CD4-positive, alpha-beta memory T cell (primary cell): ENCODE measurements at places on chromosomes 13 and 19. TPM values are rescaled to one million over a fixed set of nuclear protein-coding genes. Genes with fewer than 3 reads are reported as not detected.

ZNF888 gene
- 11.4 TPM for total RNA-seq

SHISA2 gene
- 0.36 TPM for total RNA-seq

ZNF491 gene
- total RNA-seq = 2.0 TPM

DNA sequence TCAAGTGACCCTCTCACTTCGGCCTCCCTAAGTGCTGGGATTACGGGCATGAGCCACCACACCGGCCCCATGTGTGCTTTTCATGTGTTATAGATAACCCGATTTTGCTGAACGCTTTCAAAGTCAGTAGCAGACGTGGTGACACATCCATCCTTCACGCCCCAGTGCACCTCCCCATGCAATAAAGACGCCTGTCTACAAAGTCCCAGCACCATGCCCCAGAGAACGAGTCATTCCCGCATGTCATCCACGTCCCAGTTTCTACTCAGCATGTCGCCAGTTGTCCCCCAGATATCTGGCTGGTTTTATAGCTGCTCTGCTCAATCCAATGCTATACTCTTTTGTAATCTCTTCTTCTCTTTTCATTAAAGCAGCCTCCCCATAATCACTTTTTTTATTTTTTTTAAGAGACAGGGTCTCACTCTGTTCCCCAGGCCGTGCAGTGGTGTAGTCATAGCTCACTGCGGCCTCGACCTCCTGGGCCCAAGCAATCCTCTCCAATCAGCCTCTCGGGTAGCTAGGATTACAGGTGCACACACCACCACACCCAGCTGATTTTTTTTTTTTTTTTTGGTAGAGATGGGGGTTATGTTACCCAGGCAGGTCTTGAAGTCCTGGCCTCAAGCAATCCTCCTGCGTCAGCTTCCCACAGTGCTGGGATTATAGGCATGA lies 42.5 kb downstream of the DNM2 start:
- no peaks in the 10 kb centered on the region for H3K27me3 ChIP-seq
- H3K36me3 ChIP-seq = peaks cover 7% of the 10 kb centered on the region
- H3K27ac ChIP-seq = peak overlapping the region; percentile 48

DNA sequence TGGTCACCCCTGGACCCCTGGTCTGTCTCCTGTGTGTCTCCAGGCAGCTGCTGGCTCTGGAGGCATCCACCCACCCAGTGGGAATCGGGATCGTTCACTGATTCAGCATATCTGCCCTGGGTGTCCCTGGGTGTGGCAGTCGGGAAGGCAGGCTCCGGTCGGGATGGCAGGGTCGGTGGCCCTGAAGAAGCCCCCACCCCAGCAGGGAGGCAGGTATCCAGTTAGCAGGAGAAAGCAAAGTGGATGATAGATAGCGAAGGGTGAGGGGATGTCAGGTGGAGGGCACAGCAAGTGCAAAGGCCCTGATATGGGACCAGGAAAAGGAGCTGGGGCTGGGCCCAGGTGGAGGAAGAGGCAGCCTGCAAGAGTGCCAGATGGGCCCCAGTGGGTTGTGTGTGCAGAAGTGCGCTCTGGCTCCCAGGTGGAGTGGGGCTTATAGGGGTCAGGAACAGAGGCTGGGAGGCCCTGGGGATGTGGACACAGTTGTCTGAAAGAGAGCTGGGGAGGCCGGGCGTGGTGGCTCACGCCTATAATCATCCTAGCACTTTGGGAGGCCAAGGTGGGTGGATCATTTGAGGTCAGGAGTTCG lies 2.3 kb downstream of the SSBP4 start:
- H3K36me3 ChIP-seq = no peaks in the 10 kb centered on the region
- no peaks in the 10 kb centered on the region for H3K27me3 ChIP-seq
- no peak for DNase-seq
- H3K4me1 ChIP-seq = peaks cover 87% of the 10 kb centered on the region
- peak overlapping the region; percentile 64 for H3K4me3 ChIP-seq
- H3K27ac ChIP-seq = peak overlapping the region; percentile 70

- H3K27ac ChIP-seq = peak within 1 kb of the TSS; percentile 97
- H3K4me1 ChIP-seq = peaks cover 17% of the 10 kb centered on the region
- no peaks in the 10 kb centered on the region for H3K27me3 ChIP-seq
Observed at GRCh38 chr19:53537521-53538377, at the start of gene ZNF331. Gene ZNF331, plus strand, starts transcription at chr19:53538145. Its CDS starts 31,232 bp downstream, at chr19:53569377.

DNA sequence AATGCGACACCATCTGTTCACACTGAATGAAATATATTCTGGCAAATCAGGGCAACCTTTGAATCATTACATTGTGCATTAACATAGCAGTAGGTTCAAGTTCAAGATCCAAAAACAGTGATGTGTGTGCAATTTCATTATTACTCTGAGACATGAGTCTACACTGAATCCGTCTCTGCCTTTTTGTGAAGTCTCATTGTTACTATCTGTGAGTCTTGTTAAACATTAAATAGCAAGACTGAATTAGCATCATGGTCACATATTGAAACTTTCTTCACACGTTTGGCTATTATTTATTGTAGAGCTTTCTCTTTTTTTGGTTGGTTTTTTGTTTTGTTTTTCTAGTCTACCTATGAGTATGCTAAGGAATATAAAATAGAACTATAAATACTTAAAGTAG lies 117.1 kb upstream of the SLITRK5 start:
- no peaks in the 10 kb centered on the region for H3K36me3 ChIP-seq
- H3K4me1 ChIP-seq = no peaks in the 10 kb centered on the region

- no peak overlapping the region for H3K4me3 ChIP-seq
- H3K4me1 ChIP-seq = peaks cover 19% of the 10 kb centered on the region
- no peak for DNase-seq
- H3K27ac ChIP-seq = no peak overlapping the region
Observed at GRCh38 chr13:75541287-75541686, 3.6 kb upstream of the COMMD6 start.

C19orf73 gene
- total RNA-seq = 1.9 TPM

- no peak overlapping the region for H3K4me3 ChIP-seq
- H3K36me3 ChIP-seq = no peaks in the 10 kb centered on the region
- no peak overlapping the region for H3K27ac ChIP-seq
- H3K27me3 ChIP-seq = no peaks in the 10 kb centered on the region
- DNase-seq = no peak
Observed at GRCh38 chr13:101695870-101696516, 243.5 kb downstream of the ITGBL1 start.

DNA sequence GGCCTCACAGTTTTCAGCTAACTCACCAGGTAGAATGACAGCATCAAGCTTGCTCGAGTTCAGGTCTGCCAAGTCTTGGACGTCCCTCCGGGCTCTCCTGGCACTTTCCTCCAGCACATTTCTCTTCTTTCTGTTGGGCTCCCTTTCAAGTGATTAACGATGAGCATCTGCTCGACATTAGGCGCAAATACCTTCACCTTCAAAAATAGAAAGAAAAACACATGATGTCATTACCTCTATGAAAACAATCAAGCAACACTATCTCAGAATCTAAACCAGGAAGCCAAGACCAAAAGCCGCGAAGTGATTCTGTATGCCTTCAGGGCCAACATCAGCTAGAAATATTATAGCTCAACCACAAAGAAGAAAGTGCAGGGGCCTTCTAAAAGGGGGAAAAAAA lies 15.4 kb upstream of the CLN5 start:
- H3K27me3 ChIP-seq = no peaks in the 10 kb centered on the region
- H3K36me3 ChIP-seq = no peaks in the 10 kb centered on the region
- peaks cover 20% of the 10 kb centered on the region for H3K4me1 ChIP-seq
- DNase-seq = peak; percentile 57
- no peak overlapping the region for H3K27ac ChIP-seq

SERPINE3 gene
- total RNA-seq = not detected

ZSWIM4 gene
- 6.6 TPM for total RNA-seq

DNA sequence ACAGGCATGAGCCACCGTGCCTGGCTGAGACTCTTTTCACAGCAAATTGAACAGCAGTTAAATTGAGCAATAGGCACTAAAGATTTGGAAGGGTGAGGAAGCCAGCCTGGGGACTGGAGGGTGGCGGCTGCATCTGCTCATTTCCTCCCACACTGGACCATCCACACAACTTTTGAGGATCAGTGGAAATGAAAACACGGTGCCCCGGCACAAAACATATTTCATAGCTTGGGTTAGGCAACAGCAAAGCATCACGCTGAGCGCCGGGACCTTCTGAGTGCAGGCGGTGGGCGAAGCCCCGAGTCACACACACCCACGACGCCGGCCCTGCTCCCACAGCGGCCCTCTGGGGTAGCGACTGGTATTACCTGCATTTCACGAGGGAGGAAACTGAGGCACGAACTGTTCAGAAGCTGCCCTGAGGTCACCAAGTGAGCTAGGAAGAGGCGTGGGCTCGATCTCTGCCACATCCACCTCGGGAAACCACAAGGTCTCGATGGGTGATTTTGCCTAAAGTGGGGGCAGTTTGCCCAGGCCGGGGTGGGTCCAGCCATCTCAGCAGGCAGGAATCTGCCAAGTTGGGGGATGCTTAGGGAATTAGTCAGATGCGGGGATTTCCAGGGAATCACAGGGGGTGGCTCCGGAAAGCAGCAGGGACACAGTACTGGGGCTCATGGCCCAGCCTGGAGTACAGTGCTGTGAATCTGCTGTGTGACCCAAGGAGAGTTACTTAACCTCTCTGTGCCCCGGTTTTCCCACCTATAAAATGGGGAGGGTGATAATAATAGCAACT lies 3.5 kb upstream of the SBNO2 start:
- no peak overlapping the region for H3K4me3 ChIP-seq
- H3K4me1 ChIP-seq = peaks cover 24% of the 10 kb centered on the region
- no peak overlapping the region for H3K27ac ChIP-seq
- H3K27me3 ChIP-seq = no peaks in the 10 kb centered on the region

ONECUT3 gene
- total RNA-seq = not detected

- no peaks in the 10 kb centered on the region for H3K4me1 ChIP-seq
- no peak for DNase-seq
- no peak overlapping the region for H3K27ac ChIP-seq
Observed at GRCh38 chr19:49101160-49101559, 13.0 kb upstream of the LIN7B start.

- H3K4me3 ChIP-seq = no peak overlapping the region
- peaks cover 27% of the 10 kb centered on the region for H3K27me3 ChIP-seq
- no peak for DNase-seq
Observed at GRCh38 chr19:45975306-45976070, 1.8 kb upstream of the NOVA2 start.

- no peaks in the 10 kb centered on the region for H3K36me3 ChIP-seq
- no peak for DNase-seq
- no peaks in the 10 kb centered on the region for H3K4me1 ChIP-seq
- no peak overlapping the region for H3K4me3 ChIP-seq
Observed at GRCh38 chr13:66205807-66206206, 1024.3 kb downstream of the PCDH9 start.

FFAR3 gene
- total RNA-seq = not detected

RNF225 gene
- not detected for total RNA-seq

FGF9 gene
- total RNA-seq = 7.3 TPM

DNA sequence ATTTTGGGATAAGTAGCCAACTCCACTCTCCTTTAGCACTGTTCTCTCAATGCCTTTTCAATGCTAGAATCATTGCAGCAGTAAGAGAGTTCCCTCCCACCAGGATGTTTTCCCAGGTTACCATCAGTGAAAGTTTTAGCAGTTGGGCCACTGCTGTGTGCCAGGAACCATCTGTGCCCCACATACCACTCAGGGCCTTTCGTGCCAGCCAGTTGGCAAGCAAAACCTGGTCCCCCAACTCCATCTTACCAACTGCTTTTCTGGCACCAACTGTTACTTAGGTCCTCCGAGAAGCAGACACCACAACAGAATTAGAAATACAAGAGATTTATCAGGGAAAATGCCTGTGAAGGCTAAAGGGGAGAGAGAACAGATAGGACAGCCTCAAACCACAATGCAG lies 533.4 kb upstream of the NBEA start:
- no peak for DNase-seq
- H3K27ac ChIP-seq = no peak overlapping the region
- no peaks in the 10 kb centered on the region for H3K27me3 ChIP-seq
- no peaks in the 10 kb centered on the region for H3K4me1 ChIP-seq

- H3K27ac ChIP-seq = no peak overlapping the region
- H3K27me3 ChIP-seq = no peaks in the 10 kb centered on the region
- H3K36me3 ChIP-seq = no peaks in the 10 kb centered on the region
- no peaks in the 10 kb centered on the region for H3K4me1 ChIP-seq
- H3K4me3 ChIP-seq = no peak overlapping the region
- DNase-seq = no peak
Observed at GRCh38 chr13:34310539-34310938, 492.6 kb downstream of the RFC3 start.

DNA sequence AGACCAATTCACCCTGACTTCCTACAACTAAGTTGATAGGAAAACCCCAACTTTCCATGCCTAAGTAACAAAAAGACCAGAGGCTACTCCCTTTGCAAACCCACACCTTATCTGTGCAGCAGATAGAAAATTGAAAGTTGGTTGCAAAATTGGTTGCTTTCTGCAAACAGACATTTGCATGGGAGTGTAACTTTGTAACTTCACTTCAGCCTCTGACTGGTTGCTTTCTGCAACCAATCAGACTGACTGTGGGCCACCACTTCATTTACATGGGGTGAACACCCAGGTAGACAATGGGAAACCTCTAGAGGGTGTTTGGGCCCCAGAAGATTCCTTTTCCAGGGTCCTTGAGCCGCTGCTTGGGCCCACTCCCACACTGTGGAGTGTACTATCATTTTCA lies 9.8 kb downstream of the TEX30 start:
- H3K4me3 ChIP-seq = no peak overlapping the region
- no peak overlapping the region for H3K27ac ChIP-seq
- no peaks in the 10 kb centered on the region for H3K4me1 ChIP-seq
- DNase-seq = no peak
- no peaks in the 10 kb centered on the region for H3K27me3 ChIP-seq

DNA sequence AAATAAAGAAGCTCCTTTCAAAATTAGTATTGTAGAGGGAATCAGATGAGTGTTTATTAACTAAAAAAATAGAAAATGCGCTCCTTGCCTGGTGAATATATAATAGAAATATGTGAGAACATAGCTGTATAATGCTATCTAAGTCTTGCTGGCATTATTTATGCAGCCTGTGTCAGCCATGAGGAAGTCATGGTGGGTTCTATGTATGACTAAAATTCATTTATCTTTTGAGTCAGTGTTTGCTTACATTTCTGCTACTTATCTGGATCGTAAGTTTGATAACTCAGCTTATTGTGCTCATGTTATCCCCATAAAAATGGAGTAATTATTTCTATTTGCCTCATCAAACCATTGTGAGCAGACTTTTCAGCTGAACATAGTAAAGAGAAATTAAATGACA lies 449.3 kb downstream of the OXGR1 start:
- H3K4me3 ChIP-seq = no peak overlapping the region
- H3K27me3 ChIP-seq = no peaks in the 10 kb centered on the region
- no peak overlapping the region for H3K27ac ChIP-seq
- H3K36me3 ChIP-seq = no peaks in the 10 kb centered on the region
- DNase-seq = no peak

- H3K27me3 ChIP-seq = peaks cover 9% of the 10 kb centered on the region
- no peak within 1 kb of the TSS for H3K4me3 ChIP-seq
- H3K36me3 ChIP-seq = no peaks in the 10 kb centered on the region
- DNase-seq = no peak
Observed at GRCh38 chr19:46296722-46297461, at the start of gene HIF3A. Gene HIF3A, plus strand, starts transcription at chr19:46297042. Its CDS starts 35 bp downstream, at chr19:46297077.

- H3K4me3 ChIP-seq = no peak overlapping the region
- no peaks in the 10 kb centered on the region for H3K36me3 ChIP-seq
- no peak for DNase-seq
Observed at GRCh38 chr13:103157434-103158145, 91.4 kb upstream of the SLC10A2 start.

ZSWIM9 gene
- total RNA-seq = 10.5 TPM

- H3K4me1 ChIP-seq = no peaks in the 10 kb centered on the region
- H3K27ac ChIP-seq = no peak overlapping the region
- H3K27me3 ChIP-seq = no peaks in the 10 kb centered on the region
- H3K36me3 ChIP-seq = no peaks in the 10 kb centered on the region
- H3K4me3 ChIP-seq = no peak overlapping the region
Observed at GRCh38 chr13:24083722-24084421, 76.6 kb upstream of the SPATA13 start.
